ENCODE measurements at places on chromosomes 11 and 22.

GRCh38 chr11:64723117-64723906 is at the start of gene NRXN2:
TSS of gene NRXN2 (minus strand) at chr11:64723197. CDS start at chr11:64713699, 9,498 bp downstream.
- peak; percentile 80 for DNase-seq

GRCh38 chr11:1178906-1179305 is 21.2 kb downstream of the MUC5AC start:
- DNase-seq = no peak

- DNase-seq = peak; percentile 94
Measured at GRCh38 chr22:29912605-29913398, 29.8 kb downstream of the MTMR3 start.

GRCh38 chr22:37923927-37924326 is 17.8 kb downstream of the MICALL1 start:
- DNase-seq = no peak

GRCh38 chr11:122703541-122704272 is 48.2 kb downstream of the UBASH3B start:
- no peak for DNase-seq

DNA sequence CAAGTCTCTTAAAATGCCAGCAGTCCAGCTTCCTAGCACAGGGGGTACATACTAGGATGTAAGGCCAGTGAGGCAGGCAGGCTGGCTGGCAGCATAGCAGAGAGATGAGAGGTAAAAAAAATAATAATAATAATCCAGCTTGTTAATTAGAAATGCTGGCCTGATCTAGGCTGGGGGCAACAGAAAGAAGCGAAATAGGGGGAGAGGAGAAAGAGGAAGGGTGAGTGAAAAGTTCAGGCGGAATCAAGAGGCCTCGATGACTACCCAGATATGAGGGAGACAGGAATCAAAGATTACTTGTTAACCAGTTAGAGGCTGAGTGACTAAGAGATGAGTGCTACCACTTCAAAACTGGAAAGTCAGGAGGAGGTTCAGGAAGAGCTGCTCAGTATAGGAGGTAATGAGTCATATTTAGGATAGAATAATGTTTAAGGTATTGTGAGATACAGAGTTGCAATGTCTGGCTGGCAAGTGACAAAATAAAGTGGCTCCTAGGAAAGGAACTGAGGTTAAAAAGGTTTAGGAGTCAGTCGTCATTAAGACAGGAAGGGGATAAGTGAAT is 2.8 kb downstream of the ALKBH8 start:
- peak; percentile 62 for DNase-seq

DNA sequence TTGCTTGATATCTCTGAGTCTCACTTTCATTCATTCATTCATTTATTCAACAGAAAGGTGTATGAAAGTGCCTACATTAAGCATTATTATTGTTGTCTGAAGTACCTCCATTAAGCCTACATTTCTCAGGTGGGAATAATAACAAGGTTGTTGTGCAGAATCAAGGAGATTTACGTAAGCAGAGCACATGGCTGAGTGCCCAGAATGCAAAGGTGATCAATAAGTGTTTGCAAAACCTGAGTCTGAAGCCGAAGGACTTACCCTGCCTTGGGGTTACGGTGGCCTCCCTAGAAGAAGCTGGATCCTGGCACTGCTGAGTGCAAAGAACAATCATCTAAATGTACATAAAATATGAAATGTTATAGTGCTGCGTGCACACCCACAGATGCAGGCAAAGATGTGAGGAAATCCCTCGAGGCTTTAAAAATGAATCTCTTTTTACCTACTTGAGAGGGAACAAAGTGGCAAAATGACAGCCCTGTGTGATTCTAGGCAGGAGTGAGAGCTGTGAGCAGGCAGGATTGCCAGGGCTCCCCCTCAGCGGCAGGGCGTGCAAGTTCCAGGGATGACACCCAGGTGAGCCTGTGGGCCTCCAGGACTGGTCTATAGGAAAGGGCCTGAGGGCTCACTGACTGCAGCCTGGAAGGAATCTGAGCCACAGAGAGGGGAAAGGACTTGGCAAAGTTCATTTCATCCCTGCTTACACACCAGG is 133.1 kb upstream of the TBCEL start:
- DNase-seq = no peak

GRCh38 chr11:2089536-2090165 is 49.5 kb downstream of the IGF2 start:
- peak; percentile 58 for DNase-seq

GRCh38 chr11:67699521-67699920 is 25.1 kb upstream of the ALDH3B2 start:
- DNase-seq = peak; percentile 30

GRCh38 chr11:126862664-126863243 is 137.8 kb downstream of the KIRREL3 start:
- DNase-seq = no peak

DNA sequence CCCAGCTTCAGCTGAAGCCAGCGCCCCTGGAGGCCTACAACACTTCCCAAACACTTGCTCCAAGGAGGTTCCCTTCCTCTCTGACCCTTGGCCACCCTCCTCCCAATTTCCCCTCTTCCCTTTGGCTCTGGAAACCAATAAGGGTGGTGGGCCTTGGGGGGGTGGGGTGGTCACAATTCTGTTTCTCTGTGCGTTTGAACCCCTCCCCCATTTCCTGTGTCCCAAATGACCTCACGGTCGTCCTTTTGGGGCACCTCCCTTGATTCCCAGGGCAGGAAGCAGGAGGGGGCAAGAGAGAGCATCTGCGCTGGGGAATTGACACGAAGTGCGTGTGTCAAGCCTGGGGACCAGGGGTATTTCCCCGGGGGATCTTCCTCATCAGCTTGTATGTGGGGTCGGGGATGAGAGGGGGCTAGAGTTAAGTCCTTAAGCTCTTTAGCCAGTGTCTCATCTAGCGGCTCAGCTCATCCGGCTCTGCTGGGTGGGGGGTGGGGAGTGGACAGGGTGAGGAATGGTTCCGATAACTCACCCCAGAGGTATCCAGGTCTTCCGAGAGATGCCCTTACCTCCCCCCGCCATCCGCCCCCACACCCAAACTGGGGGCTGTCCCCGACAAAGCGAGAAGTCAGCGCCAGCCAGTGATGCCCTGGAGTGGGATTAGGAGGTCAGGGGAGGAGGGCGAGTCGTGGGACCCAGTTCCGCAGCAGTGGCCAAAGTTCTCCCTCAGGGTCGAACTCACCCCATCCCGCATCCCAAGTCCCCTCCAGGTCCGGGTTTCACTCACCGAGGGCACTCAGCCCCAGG is 587 bp downstream of the ESAM start:
- no peak for DNase-seq

- no peak for DNase-seq
Measured at GRCh38 chr11:120112174-120112796, 25.6 kb downstream of the TRIM29 start.

- DNase-seq = no peak
Measured at GRCh38 chr11:111308140-111308539, 9.8 kb downstream of the POU2AF3 start.

DNA sequence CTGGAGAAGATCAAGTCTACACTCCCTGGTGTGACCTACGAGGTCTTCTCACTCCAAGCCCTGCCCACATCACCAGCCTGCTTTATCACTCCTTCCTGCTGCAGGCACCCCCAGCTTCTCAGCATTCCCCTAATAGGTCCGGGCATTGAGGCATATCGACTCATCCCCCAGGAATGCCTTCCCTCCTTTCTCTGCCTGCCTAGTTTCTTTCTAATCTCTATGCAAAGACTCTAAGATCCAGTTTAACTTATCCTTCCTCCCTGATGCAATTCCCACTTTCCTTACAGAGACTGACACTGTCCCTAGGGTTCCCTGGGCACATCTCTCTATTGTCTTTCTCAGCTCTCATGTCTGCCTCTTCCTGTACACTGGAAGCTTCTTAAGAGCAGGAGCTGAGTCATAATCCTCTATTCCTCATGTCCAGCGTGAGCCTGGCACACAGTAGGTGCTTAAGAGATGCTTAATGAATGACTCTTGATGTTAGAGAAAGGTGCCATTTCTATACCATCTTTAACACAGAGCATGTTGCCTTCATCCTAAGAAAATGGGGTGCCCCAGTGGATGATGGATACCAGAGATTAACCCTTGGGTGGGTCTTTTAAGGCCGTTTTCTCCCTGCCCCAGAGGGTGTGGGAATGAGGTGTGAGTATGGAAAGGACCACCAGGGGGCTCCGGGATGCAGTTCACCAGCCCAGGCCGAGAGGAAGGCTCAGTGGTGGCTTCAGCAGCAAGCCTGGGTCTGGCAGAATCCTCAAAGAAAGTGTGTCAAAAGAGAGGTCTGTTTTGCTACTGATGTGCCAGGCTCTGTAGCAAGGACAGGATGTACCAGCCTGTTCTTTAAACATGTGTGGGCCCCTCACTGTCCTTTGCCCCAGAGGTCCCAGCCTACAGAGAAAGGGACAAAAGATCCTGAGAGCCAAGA is 34.7 kb downstream of the PARVA start:
- peak; percentile 86 for DNase-seq

DNA sequence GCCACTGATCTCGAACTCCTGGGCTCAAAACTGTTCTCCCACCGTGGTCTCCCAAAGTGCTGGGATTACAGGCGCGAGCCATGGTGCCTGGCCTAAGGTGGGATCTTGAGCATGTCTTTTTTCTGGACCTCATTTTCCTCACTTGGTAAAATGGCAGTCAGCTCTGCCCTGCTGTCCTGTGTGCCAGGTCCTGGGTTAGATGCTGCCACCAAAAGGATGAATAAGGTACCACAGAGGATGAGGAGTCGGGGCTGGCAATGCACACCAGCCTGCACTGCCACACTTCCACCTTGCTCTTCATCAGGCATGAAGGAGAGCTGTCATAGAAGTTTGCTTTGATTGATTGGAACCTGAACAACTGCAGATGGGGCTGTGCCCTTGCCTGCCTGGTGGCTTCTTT is 32.3 kb downstream of the ACO2 start:
- DNase-seq = peak; percentile 29

Data from choroid plexus epithelial cell (primary cell).